ENCODE measurements at places on chromosomes 5 and 9.

DNA sequence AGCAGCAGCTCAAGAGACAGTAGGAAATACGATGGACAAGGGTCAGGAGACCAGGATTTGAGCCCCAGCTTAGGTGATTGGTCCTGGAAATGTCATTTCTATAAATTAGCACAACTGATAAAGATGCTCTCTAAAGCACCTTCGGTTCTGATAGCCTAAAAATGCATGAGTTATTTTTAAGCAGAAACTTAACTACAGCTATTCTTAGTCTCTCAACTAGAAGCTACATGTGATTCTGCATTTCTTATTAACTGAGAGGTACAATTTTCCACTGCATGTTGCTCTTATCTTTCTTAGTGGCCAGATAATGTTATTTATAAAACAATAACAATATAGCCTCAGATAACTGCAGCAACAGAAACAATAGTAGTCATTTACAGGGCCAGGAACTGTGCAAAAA is 136.4 kb downstream of the GRIA1 start:
- DNase-seq = no peak

DNA sequence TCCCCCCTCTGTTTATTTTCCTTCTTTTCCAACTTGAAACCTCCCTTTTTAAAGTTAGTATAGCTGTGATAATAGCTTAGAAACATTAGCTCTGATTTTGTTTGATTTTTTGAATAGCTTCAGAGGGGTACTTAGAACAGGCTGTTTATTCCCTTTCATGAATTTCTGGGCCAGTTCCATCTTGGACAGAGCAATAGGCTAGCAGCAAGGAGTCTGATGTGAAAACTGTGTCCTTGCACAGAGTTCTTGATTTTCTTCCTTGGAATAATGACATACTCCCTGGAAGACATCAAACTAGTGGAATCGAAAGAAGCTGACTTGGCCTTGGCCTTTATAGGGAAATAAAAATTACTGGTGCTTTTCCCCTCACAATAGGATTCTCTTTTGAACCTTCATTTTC is 32.9 kb downstream of the NTRK2 start:
- no peak for DNase-seq

GRCh38 chr5:176491901-176492300 is 43.7 kb downstream of the FAF2 start:
- DNase-seq = no peak

- no peak for DNase-seq
Measured at GRCh38 chr9:125428902-125429467, 167.4 kb downstream of the GAPVD1 start.

- DNase-seq = peak; percentile 95
Measured at GRCh38 chr9:134455934-134456755, 129.9 kb downstream of the RXRA start.

GRCh38 chr9:14084867-14085266 is 229.1 kb downstream of the NFIB start:
- no peak for DNase-seq

- no peak for DNase-seq
Measured at GRCh38 chr5:86175224-86175623, 442.5 kb upstream of the COX7C start.

DNA sequence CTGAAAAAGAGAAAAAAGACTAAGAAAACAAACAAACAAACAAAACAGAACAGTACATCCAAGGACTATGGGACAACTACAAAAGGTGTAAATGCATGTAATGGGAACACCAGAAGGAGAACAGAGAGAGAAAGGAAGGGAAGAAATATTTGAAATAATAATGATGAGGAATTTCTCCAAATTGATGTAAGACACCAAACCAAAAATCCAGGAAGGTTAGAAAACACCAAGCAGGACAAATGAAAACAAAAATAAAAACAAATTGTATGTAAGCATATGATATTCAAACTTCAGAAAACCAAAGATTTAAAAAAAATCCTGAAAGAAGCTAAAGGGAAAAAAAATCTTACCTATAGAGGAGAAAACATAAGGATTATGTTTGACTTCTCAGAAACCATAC is 125.9 kb upstream of the ACTBL2 start:
- no peak for DNase-seq

GRCh38 chr5:154547551-154547950 is 69.5 kb upstream of the HAND1 start:
- DNase-seq = no peak

GRCh38 chr5:30000231-30000630 is 1193.3 kb upstream of the CDH6 start:
- no peak for DNase-seq

DNA sequence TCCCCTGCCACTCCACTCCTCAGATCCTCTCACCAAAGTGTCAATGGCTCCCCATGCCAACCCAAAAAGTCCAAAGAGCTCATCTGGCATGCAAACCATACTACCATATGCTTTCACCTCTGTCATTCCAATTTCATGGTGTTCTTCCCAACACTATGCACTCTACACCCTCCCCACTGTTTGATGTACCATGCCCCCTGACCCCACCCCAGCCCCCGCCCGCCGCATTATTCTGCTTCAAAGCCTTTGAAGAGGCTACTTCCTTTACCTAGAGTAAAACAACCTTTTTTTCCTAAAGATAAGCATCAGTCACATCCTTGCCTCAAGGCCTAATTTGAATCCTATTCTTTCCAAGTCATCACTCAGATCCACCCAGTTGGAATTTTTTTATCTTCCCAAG is 226.3 kb downstream of the DEPDC1B start:
- no peak for DNase-seq

- DNase-seq = no peak
Measured at GRCh38 chr5:64213011-64213410, 47.4 kb downstream of the RNF180 start.

DNA sequence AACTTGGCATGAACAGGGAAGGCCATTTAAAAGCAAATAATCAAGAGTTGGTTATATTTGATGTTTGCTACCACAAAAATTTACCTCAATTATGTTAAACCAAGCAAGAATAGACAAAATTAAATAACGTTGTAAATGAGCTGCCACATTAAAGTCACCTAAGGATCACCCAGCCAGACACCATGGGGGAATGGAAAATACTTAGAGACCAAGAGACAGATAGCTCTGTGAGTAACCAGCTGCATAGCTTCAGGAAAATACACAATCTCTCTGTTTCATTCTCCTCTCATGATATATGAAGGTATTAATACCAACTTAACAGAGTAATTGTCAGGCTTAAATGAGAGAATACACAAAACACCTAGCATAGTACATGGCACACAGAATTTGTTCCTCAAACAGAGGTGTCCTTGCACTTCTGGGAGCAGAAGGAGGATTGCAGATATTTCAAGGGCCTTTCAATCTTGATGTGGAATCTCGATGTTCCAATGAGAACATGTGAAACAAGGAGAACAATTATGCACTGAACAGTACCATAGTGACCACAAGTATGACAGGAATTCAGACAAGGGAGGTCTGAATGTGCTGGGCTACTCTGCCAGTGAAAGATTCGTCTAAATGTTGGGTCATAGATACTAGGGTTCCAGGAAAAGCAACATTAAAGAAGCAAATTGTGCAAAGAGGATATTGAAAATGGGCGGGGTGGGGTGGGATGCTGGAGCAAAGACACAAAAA is 18.6 kb downstream of the JAKMIP2 start:
- no peak for DNase-seq

GRCh38 chr9:89425921-89426383 is 72.0 kb downstream of the SEMA4D start:
- DNase-seq = peak; percentile 39

- peak; percentile 22 for DNase-seq
Measured at GRCh38 chr5:67095346-67096171, 101.0 kb downstream of the CD180 start.

- no peak for DNase-seq
Measured at GRCh38 chr9:126589349-126589748, 24.4 kb upstream of the LMX1B start.

- DNase-seq = peak; percentile 69
Measured at GRCh38 chr5:68424799-68425537, 209.4 kb downstream of the PIK3R1 start.

DNA sequence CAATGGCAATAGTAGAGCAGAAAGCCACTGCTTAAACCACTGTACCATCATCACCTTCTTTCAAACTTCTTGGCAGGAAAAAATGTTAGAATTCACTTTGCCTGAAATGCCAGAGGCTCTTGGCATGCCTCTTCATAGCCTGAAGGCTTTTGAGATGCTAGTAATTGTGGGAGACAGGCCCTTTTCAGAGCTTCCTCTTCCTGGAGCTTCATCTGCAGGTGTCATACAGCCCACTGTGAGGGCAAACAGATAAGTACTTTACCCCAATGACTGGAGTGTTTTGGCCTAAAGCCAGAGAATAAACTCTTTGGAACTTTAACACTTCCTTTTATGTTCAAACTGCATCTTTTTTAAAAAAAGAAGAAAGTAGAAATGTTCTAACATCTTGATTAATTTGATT is 81.3 kb upstream of the TMEM171 start:
- DNase-seq = peak; percentile 7

DNA sequence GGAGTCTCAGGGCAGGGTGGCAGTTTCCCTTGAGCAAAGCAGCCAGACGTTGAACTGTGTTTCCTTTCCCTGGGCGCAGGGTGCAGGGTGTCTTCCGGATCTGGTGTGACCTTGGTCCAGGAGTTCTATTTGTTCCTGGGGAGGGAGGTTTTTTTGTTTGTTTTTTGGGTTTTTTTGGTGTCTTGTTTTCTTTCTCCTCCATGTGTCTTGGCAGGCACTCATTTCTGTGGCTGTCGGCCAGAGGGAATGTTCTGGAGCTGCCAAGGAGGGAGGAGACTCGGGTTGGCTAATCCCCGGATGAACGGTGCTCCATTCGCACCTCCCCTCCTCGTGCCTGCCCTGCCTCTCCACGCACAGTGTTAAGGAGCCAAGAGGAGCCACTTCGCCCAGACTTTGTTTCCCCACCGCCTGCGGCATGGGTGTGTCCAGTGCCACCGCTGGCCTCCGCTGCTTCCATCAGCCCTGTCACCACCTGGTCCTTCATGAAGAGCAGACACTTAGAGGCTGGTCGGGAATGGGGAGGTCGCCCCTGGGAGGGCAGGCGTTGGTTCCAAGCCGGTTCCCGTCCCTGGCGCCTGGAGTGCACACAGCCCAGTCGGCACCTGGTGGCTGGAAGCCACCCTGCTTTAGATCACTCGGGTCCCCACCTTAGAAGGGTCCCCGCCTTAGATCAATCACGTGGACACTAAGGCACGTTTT is 3.5 kb upstream of the PHYHD1 start:
- peak; percentile 86 for DNase-seq

- DNase-seq = no peak
Measured at GRCh38 chr5:72346398-72346797, 26.2 kb downstream of the PTCD2 start.

GRCh38 chr9:88835038-88835466 is 156.2 kb upstream of the S1PR3 start:
- DNase-seq = no peak

- no peak for DNase-seq
Measured at GRCh38 chr5:67050125-67050524, 146.5 kb downstream of the CD180 start.

GRCh38 chr5:88846434-88846833 is 36.5 kb downstream of the MEF2C start:
- DNase-seq = no peak

DNA sequence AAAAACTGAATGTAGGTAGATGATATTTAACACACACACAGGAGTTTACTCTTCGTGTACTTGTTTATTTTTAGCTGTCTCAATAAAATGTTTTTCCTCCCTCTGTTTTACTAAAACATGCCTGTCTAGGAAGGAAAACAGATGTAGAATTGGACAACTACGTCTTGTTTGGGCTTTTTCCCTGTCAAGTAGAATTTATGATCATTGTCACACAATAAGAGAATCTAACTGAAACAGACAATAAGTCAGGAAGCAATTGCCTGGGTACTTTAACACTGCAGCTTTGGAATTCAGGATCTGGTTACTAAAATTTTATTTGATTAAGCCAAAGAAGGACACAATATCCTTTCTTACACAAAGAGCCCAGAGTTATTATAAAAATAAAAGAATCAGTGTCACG is 164.2 kb downstream of the ZDHHC21 start:
- DNase-seq = no peak

- DNase-seq = peak; percentile 33
Measured at GRCh38 chr5:126808521-126808988, 31.6 kb downstream of the LMNB1 start.

DNA sequence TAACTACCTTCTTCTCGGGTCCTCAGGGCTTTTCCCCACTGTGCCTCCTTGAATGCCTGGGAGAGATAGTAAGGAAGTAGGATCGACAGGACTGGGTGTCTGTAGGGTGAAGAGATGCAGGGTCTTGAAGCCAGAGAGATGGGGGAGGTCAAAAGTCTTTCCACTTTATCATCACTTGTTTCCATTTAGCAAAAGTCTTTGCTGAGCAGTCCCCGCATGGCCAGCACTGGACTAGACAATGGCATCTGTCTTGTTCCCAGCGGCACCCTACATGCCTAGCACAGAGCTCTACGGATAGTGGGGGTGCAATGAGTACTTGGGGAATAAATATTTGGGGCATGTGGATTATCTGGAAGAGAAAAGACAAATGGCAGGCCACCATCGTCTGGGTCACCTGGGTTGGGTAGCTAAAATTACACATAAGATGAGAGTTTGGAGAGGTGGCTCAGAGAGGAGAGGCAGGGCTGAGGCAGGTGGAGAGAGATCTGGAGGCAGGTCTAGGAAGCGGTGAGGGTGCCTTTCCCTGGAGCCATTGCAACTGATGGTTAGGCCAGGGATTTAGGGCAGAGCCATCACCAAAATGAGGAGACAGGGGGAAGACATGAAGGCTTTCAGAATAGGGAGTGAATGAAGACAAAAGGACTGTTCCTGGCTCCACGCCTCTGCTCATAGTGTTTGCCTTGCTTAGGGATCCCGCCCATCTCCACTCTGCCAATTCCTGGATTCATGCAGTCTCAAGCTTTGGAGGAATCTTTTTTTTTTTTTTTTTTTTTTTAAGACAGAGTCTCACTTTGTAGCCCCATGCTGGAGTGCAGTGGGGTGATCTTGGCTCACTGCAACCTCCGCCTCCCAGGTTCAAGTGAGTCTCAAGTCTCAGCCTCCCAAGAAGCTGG is 250.8 kb upstream of the KLF4 start:
- DNase-seq = no peak

- peak; percentile 4 for DNase-seq
Measured at GRCh38 chr9:84754461-84754860, 84.9 kb downstream of the NTRK2 start.

- no peak for DNase-seq
Measured at GRCh38 chr9:103802068-103802467, 292.0 kb upstream of the SMC2 start.

DNA sequence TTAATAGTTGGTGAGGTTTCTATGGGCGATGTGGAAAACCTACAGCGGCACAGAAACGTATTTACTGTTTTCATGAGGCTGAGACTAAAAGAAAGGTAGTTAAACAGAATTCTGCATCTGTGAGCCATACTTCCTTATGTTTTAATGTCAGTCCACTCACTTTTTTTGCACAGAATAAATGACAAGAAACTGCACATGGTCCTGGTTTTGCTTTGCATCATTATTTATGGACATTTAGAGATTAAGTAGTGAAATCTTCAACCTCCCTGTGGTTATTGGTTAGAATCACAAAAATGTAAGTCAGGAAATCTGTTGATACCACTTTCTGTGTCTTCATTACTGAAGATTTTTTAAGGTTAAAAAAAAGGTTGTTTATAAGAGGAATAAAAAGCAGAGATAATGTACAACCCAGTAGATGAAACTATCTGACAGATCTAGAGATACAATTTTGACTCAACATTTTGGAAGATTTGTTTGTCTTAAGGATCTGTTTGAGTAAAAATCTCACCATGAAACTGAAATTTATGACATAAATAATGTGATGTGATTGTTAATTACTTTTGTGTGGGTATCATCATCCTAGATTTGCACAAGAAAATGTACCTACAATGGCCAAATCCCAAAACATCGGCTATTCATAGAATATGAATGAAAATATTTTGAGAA is 2.4 kb downstream of the PRR16 start:
- no peak for DNase-seq

- no peak for DNase-seq
Measured at GRCh38 chr5:38793099-38793498, 52.7 kb upstream of the OSMR start.
